NCI-H187 (cell line): ENCODE measurements at places on chromosomes 3 and 15.

GRCh38 chr3:114411811-114412803 is 118.3 kb downstream of the TIGIT start:
- no peak for DNase-seq

DNA sequence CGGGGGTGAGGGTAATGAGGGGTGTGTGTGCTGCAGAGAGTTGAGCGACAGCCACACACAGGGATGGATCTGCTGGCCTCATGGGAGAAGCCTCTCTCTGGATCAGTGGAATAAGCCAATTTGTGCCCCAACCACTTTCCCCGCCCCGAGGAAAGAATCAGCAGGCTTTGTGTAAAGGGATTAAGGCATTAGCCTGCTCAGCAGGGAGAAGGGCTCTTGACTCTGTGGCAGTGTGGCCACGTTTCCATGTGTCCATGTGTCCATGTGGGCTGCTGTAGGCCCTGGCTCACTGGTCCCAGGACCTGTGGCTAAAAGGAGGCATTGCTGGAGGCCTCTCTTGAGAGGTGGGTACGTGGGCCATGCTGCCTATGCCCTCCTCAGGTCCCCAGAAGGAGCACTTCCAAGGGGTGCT is 104.7 kb downstream of the HMG20A start:
- DNase-seq: no peak

GRCh38 chr3:106157411-106157810 is 288.6 kb upstream of the CBLB start:
- DNase-seq: no peak

DNA sequence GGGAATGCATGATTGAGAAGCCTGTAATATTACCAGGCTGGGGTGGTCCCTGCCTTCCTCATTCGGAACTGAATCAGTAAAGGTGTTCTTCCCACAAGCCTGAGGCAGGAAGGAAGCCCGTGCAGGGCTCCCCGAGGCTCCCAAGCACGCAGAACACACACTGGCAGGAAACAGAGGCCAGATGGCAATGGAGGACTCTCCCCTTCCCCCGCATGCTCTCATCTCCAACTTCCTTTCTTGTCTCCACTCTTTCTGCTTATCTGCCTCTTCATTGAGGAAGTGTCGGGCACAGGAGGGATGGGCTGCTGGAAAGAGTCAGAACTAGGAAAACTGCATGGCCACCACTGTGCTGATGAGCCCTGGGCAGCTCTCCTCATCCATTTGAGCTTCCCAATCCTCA is 123.5 kb downstream of the NUP210 start:
- DNase-seq: no peak

DNA sequence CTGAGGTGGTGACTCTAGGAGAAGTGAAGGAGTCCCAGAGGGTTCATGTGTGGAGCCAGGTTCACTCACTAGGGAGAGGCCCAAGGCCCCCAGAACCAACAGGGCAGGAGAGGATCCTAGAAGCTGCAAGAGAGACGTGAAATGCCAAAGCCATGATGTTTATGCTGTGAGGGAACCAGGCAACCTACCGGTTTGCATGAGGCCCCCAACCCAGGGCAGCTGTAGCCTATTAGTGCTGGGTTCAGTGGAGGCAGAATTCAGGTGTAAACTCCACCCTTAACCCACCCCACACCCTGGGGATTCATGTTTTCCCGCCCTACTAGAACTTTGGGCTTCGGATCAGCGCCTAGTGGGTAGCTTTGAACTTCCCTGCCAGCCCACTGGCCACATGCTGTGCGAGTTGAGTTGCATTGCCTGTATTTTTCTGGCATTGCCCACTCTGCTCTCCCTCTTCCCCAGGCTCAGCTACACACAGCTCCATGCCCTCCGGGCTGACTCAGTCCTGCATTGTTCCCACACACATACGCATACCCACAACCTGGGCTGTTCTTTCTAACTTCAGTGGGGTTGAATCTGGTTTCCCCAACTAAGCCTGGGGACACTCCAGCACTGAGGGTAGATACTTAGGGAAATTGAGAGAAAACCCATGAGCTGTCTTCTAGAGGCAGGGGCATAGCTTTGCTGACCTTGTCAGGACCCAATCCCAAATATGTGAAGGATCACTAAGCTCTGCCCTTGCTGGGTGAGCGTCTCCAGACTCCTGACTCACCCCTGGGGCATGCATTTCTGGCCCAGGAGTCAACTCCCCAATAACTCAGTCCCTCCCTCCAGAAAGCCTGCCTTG is 2.0 kb upstream of the ZBTB47 start:
- no peak for DNase-seq

DNA sequence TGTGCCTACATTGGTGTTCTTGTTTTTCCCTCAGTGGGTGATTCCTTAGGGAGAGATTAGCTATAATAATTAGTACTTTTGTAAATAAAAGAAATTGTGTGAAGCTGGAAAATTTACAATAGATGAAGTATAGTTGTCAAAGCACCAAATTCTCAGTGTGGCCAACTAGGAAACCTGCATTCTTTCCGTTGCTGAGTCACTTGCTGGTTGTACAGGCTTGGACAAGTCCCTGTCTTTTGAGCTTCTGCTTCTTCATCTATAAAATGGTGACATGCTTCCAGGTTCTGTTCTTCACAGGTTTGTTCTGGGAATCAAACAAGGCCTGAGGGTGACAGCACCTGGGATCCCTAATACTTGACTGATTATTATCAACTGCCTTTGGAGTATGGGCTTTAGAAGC is 184.1 kb upstream of the HES1 start:
- DNase-seq: no peak

- no peak for DNase-seq
These were observed 15.8 kb downstream of the NPTN start for GRCh38 chr15:73617301-73617831.

GRCh38 chr3:126146525-126147146 is 33.8 kb downstream of the ALDH1L1 start:
- DNase-seq: no peak
